ENCODE measurements at places on chromosomes 1 and 21.

DNA sequence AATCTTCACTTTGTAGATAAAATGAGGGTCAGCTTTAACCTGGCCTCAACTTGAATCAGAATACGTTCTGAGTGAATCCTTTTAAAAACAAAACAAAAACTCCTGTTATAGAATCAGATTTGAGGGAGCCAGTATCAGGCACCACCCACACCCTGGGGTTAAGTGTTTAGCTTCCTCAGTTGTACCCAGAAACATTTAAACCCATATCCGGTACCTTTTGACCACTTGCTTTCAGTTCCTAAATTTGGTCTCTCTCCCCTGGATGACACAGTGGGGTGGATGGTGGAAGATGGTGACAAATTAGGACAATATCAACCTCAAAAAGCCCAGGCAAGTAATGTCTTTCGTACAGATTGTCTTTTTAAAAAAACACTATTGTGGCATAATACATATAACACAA lies 10.4 kb downstream of the KLHDC7A start:
- DNase-seq: no peak

DNA sequence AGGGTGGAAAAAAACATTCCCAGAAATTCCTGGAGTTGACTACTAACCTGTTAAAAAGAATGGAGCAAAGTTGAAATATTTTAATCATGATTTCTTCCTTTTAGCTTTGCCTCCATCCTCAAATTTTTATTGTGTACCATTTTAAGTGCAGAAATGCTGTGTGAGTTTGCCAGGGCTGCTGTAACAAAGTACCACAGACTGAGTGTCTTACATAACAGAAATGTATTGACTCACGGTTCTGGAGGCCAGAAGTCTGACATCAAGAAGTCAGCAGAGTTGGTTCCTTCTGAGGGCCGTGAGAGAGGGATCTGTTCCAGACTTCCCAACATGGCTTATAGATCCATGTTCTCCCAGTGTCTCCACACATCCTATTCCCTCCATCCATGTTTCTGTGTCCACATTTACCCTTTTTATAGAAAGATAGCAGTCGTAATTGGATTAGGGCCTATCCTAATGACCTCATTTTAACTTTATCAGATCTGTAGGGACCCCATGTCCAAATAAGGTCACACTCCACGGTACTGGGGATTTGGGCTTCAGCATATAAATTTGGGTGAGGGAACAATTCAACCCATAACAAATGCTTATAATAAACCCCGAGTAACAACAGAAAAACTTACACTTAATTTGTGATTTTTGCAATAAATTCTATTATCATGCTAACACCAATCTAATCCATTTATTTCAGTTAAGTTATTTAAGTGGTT lies 12.7 kb downstream of the SNX7 start:
- DNase-seq: no peak

GRCh38 chr1:22852144-22852655 lies 120.5 kb downstream of the LACTBL1 start:
- no peak for DNase-seq

DNA sequence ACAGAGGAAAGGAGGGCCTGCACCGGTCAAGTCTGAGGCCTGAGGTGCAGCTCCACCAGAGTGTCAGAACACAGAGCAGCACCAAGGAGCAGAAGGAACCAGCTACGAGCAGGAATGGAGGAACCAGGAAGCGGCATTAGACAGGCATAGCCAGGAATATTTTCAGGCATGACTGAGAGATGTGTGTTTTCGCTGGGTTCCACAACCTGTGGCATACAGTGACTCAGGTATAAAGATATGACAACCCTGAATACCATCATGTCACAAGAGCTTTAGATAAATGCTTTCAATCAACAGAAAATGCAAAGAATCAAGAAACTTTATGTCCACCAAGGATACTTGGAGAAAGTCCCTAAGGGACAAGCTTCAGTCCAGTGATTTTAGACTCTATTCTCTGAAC lies 189.3 kb upstream of the NRIP1 start:
- DNase-seq: no peak

GRCh38 chr1:64867266-64867665 lies 99.1 kb downstream of the JAK1 start:
- no peak for DNase-seq

- DNase-seq: no peak
Measured at GRCh38 chr1:94481473-94481933, 60.1 kb downstream of the F3 start.

DNA sequence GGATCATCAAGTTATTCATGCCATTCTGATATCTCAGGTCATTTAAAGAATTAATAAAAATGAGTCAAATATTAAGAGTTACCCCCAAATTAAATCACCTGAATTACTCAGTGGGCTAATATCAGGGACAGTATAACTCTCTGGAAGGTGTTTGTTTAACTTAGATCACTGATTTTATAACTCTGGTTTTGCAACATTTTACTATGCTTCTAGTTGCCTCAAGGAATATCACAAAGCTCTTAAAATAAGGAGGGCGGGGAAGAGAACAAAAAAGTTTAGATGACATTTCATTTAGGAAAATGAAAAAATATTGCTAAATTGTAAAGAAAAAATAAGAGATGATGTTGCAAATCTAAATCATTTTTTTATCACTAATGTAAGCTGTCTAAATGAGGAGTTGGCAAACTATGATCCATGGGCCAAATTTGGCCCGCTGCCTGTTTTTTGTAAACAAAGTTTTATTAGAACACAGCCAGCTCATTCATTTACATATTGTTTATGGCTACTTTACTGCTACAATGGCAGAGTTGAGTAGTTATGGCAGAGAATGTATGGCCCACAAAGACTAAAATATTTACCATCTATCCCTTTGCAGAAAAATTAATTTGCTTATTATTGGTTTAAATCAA lies 31.9 kb upstream of the SLC19A2 start:
- DNase-seq: no peak

GRCh38 chr1:178871551-178872320 lies 859 bp upstream of the ANGPTL1 start:
- no peak for DNase-seq

- no peak for DNase-seq
Measured at GRCh38 chr1:201456499-201457309, 12.3 kb downstream of the PHLDA3 start.

- DNase-seq: no peak
Measured at GRCh38 chr1:229991104-229991513, 75.9 kb upstream of the GALNT2 start.

DNA sequence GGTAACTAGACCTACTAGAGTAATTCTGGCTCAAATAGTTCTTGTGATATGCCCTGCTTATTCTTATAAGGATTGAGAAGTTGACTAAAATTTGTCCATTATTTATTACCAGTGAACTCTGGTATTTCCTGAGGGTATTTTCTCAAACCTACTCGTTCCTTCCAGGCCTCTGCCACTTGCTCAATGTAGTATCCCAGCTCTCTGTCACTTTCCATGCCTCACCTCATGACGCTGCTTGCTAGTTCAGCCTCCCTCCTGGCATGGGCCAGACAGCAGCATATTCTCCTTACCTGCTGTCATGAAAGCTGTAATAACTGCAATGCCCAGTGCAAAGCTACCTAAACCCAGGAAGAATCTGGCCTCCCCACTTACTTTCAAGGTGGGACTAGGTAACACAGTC lies 602.9 kb upstream of the ADAMTS5 start:
- no peak for DNase-seq

DNA sequence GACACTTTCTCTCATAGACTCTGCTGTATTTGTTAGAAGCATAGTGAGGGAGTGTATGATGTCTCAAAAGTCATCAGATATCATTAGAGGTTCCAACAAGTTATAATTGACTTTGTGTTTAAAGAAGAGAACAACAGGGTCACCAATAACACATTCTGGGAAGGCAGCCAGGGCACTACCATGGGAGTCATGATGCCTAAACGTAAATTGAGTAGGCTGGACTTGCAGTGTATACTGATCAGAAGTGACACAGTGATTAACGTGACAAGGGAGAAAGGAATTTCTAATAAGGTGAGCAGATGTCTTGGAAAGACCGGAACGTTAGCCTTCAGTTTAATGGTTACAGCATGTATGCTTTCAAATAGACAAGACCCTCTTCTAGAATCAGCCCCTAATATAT lies 973.2 kb downstream of the NCAM2 start:
- no peak for DNase-seq

DNA sequence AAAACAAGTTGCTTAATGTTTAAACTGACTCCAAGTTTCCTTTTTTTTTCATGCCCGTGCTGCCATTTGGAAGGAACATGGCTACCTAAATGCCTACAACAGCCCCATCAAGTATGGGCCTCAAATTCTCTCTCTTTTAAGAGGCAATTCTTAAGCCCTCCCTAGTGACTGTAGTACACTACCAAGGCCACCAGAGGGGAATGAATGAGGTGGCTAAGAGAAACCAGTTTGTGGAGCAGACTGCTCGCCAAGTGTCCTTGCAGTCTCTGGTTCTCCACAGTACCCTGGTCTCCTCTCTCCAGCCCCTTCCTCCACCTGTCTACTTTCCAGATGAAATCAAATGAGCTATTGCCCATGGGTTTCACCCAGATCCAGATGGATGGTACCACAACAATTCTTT lies 1809.6 kb downstream of the BRINP3 start:
- DNase-seq: no peak

Data from NCI-H187 (cell line).